ENCODE measurements at places on chromosomes 11 and 22. TPM values are rescaled to one million over a fixed set of nuclear protein-coding genes. Genes with fewer than 3 reads are reported as not detected.
A peak's percentile ranks its signal among the peaks of the same experiment; 100 is the strongest.

DNA sequence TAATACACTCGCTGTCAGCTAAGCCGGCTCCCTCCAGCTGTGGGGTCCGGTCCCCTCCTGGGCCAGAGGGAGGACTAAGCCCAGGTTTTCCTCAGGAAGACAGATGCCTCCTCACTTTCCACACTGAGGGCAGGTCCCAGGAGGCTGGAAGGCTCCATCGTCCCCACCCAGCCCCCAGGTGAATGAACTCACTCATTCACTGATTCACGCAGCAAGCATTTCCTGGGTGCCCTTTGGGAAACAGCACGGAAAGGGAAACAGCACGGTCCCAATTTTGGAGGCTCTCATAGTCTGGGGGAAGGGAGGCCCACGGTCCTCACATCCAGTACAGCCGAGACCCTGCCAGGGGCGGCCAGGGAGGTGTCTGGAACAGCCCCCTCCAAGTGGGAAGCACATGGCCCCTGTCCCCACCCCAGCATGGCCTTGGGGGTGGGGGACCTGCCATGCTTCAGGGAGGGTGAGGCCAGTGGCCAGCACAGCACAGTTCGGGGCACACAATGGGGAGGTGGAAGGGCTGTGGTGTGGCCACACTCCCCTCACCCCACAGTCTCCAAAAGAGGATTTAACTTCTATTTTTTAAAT lies 9.3 kb upstream of the TH start:
- no peak for DNase-seq

GRCh38 chr11:64608046-64608445 lies 17.0 kb downstream of the SLC22A12 start:
- DNase-seq: peak; percentile 56

GRCh38 chr11:66231561-66231960 lies 36.9 kb upstream of the RAB1B start:
- no peak for DNase-seq

DNA sequence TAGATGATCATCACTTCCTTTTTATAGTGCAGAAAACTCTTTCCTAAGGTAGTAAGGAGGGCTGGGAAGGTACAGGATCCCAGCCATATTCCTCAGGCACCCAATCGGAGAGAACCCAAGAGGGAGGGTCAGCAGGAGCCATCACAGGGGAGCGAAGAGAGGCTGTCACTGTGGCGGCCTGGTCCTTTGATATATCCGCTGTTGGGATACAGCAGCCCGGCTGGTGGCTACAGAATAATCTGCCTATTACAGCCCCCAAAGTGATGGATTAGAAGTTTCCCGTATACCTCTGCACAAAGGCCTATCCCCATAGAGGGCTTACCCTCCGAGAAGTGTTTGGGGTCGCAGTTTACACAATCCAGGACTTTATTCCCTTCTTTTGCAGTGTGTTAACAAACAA lies 48.5 kb downstream of the OR4D9 start:
- peak; percentile 37 for DNase-seq

DNA sequence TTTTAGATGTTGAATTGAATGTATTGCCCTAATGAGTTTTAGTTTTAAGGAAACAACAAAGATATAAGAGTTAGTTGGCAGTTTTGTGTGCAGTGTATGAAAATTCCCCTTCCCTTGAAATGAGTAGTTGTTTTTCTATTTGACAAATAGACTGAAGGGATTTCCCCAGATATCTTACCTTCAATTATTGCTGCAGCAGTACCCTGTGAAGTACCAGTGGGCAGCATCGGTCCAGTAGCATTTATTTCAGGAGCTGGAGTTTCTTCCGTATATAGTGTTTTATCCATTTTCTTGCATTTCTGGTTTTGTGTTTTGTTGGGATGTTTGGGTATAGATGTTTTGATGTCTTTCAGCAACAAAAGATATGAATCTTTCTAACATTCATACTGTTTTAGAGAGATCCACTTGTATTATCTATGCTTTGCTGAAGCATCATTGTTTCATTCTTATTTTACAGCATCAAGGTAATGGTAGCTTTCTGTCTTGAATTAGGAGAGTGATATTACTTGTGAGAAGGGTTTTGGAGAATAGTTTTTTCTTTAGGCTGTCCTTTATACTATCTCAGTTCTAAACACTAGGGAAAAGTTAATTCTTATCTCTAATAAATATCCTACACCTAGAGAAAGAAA lies 7.4 kb downstream of the KMT2A start:
- no peak for DNase-seq

DNA sequence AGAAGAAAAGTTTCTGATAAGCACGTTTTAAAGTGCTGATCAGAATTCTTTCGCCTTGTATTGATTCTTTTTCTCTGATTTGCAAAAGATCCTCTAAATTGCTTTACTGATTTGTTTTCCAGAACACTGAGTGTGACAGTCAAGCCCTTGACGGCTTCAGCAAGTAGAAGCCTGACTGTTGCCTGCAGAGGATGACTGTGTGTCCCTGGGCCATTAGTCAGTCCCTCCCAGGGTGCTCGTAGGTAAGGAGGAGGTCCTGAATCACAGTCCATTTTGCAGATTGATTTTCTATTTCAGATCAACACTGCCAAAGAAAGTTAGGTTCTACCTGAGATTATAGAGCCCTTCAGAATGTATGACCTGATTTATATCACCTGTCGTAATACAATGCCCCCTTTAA lies 38.6 kb upstream of the POGLUT3 start:
- DNase-seq: no peak

DNA sequence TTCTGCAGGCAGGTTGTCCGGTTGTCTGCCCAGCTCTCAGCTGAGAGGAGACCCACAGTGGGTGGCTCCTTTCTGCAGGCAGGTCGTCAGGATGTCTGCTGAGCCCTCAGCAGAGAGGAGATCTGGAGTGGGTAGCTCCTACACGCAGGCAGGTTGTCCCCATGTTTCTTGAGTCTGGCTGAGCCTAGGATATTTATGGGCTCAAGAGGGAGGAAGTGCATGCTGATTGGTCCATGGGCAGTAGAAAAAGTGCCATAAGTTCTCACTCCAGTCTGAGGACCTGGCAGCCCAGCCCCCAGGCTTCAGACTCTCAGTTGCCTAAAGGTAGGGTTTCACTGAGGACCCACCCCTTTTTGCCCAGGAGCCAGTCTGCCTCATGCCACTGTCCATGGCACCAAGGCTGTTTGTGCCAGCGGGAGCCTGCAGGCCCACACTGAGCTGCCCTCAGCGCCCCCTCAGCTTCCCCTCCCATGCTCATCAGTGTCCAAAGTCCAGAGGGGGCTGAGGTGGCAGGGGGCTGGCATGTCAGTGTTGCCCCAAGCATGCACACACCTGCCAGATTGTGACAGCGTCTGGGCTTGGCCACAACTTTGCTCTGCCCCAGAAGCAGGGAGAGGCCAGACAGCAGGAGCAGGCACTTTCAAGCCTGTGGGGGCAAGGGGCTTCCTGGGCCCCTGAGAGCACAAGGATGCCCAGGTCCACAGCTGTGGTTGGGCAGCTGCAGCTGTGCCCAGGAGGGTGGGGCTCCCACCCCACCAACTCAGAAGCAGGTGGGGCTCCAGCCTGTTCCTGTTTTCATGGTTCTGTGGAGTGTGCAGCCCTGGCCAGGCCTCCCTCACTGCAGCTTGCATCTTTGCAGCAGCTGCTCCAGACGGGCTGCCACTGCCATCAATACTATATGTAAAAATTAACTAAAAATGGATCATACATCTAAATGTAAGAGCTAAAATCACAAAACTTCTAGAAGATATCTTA lies 3.8 kb upstream of the RNF141 start:
- DNase-seq: no peak

DNA sequence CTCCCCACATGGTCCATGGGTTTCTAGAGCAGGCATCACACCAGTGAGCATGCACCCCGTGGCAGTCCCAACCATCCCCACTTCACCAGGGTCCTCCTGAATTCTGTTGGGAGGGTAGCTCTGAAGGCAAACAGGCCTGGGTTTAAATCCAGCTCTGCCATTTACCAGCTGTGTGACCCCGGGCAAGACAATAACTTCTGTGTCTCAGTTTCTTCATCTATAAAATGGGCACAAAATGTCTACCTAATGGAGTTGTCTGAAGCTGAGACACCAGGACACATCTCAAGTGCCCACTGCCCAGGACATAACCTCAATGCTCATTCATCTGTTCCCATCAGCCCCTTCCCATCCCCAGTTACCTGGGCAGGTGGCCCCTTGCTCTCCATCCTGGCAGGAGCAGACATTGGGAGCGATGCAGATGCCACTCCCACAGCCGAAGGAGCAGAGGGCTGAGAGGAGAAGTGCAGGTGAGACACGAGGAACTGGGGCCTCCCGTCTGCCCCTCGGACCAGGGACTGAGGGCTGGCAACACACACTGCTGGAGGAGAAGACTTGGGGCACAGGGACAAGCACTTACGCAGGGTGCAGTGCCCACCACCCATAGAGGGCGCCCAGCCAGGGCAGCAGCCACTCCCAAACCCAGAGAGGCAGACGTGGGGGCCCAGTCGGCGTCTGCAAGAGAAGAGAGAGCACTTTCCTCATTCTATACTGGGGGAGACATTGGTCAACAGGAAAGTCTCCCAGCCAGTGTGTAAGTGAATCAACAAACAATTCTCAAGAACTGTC lies 4.0 kb downstream of the VWCE start:
- DNase-seq: no peak

DNA sequence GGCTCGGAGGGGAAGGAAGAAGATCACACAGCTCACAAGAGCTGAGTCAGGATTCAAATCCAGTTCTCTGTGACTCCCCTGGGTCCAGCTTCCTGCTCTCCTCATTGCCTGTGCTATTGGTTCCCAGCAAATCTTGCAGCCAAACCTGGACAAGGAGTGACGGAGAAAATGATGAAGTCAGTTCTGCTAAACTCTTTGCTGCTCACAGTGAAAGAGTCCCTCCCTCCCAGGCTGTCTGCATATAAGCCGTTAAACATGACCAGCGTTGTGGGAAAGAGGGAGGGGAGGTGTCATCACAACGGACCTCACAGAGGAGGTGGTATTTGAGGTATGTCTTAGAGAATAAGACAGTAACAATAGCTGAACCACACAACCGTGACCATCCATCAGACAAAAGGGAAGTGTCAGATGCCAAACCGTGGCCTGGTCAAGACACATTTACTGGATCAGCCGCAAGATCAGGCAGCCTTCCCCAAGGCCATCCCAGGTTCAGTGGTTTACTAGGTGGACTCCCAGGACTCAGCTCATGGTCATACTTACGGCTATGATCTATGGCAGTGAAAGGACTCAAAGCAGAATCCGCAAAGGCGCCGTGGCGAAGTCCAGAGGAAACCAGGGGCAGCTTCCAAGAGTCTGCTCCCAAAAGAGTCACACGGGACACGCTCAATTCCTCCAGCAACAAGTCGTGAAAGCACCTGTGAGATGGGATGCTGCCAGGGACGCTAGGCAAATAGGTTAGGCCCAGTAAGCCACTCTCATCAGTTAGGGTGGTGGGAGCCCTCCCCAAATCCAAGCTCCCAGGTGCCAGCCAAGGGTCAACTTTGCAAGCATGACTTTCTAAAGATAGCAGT lies 2.8 kb upstream of the CYTH4 start:
- DNase-seq: peak; percentile 49

DNA sequence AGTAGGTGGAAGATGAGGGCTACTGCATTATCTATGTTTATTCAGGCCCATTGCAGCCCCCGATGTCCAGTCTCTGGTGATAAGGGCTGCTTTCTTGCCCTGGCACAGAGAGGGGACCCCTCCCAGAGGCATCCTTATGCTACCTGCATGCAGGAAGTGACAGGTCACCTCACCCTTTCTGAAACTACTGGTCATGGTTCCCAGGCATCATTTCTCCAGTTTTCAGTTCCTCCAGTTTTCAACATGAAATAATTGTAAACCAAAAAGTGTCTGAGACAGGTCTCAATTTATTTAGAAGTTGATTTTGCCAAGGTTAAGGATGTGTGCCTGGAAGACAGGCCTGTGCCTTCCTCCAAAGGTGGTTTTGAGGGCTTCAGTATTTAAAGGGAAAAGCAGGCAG lies 57.0 kb downstream of the CTTN start:
- DNase-seq: no peak

DNA sequence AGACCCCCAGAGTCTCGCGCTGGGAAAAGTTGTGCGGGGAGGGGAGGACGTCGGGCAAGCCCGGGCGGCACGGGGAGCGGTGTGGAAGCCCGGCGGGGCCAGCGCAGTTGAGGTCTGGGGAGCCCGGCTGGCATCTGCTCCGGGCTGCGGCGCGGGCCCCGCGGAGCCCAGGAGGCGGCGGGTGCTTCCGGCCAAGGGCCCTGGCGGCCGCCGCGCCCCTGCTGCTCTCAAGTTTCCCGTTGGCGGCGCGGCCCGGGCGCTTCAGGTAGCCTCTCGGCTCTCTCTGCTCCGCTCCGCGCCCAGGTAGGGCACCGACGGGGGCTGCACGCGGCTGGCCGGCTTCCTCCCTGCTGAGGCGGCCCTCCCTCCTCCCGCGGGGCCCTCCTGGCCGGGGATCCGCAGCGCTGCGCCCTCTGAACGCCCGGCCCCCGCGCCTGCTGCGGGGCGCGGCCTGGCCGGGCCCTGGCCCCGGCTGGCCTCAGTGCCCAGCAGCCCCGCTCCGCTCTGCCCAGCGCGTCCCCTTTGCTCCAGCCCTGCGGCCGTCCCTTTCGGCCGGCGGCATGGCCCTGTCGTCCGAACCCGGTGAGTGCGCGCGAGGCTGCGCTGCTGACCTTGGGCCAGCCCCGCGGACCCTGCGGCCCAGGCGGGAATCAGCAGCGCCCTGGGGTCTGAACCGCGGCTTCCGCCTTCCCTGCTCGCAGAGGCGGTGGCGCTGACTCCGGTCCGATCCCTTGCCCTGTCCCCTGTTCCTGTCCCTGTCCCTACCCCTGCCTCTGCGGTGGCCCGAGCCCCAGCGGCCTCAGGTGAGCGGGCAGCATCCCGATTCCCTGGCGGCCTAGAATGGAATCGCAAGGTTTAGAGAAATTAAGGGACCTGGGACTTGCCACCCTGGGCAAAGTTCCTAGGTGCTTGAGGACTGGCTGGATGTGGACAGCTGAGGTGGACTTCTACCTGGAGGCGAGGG lies 4.3 kb upstream of the AMPD3 start:
- DNase-seq: peak; percentile 72

DNA sequence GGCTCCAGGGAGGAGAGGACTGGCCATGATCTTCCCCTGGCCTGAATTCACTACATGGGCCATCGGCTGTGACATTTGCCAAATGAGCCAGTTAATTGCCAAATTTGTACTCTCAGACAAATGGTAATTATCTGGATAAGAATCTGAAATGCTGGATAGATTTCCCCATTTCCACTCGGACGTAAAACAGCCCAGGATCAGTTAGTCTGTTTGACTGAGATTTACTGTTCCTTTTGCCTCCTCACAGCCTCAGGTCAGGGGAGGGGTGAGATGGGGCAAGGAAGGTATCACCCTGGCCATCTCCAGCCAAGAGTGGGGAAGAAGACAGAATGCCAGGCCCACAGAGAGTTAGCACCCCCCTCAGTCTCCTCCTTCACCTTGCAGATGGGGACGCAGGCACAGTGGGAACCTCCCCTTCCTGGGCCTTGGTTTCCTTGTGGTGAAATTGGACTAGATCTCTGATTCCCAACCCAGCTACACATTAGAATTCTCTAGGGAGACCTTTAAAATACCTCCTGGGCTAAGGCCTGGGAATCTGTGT lies 5.2 kb downstream of the TRIM29 start:
- DNase-seq: no peak

- peak; percentile 89 for DNase-seq
These were observed at the start of gene ARHGAP20 for GRCh38 chr11:110711776-110712658. ARHGAP20 (minus strand) TSS chr11:110712437; CDS start chr11:110712231, 206 bp downstream.

- DNase-seq: peak; percentile 87
These were observed 21.5 kb downstream of the OTUB1 start for GRCh38 chr11:64007629-64008282.

GRCh38 chr11:109870297-109870696 lies 222.9 kb upstream of the ZC3H12C start:
- no peak for DNase-seq

The AQP11 gene
- total RNA-seq: 1.1 TPM

The SHANK3 gene
- total RNA-seq: 3.6 TPM

The OR5D14 gene
- total RNA-seq: not detected

The CNTF gene
- 1.6 TPM for total RNA-seq

The GAS2 gene
- 3.0 TPM for total RNA-seq

The FAM111B gene
- total RNA-seq: 13.1 TPM

The NLRP14 gene
- total RNA-seq: 1.8 TPM

Data from neural progenitor cell (in vitro differentiated cells).